Stimulated activated CD8-positive, alpha-beta memory T cell treated with anti-CD3 and anti-CD28 coated beads, Interleukin-2, amount 100 ng/mL, for 1 hour (primary cell): ENCODE measurements at places on chromosomes 7 and 10.

DNA sequence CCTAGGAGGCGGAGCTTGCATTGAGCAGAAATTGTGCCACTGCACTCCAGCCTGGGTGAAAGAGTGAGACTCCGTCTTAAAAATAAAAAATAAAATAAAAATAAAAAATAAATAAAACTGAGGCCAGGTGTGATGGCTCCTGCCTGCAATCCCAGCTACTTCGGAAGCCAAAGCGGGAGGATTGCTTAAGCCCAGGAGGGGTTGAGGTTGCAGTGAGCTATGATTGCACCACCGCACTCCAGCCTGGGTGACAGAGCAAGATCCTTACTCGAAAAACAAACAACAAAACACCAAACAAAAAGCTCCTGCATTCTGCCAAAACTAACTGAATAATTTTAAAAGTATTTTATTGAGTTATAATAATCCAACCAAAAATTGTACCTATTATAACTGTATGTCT, 36.2 kb downstream of the AGAP4 start:
- DNase-seq = no peak

DNA sequence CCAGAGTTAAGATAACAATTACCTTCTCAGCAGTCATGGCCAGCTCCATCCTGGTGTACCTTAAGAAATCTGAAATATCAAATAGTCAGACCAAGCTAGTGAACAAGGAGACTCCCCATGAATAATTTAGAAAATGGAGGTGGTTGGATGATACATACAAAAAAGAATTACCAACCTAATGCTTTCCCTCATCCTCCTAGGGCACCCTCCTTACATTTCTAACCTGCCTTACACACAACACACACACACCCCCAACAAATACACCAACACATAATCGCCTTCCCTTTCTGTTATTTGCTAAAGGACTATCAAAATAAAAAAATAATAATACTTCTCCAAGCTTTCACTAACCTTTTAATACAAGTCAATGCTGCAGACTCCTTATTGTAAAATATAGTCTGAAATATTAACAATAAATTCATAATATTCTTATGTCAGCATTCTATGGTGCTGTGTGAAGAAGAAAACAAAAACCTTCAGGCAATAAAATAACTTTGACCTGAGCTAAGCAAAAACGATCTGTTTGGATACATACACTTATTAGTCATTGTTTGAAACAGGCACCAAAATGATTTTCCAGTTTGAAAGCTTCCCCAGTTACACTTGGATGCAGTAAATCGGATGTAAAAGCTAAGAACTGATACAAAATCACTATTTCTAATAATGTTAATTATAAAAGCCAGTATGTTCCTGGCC, 3.4 kb downstream of the TWIST1 start:
- DNase-seq = no peak

GRCh38 chr10:124875596-124875995, 66.3 kb upstream of the ZRANB1 start:
- no peak for DNase-seq

DNA sequence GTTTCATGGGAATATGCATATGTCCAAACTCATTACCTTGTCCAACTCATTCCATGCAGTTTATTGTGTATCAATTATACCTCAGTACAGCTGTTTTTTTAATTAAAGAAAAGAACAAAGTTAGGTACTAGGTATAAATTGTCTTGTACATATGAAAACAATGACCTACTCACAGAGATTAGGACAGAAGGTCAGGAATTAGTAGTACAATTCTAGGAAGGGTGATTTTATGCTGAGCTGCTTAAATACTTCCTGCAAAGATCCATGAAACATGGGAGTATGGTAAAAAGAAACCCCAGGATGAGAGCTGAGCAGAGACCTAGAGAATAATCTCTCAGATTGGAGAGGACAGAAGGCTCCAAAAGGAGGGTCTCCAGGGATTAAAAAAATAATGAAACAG, 13.8 kb upstream of the KDM7A start:
- no peak for DNase-seq

DNA sequence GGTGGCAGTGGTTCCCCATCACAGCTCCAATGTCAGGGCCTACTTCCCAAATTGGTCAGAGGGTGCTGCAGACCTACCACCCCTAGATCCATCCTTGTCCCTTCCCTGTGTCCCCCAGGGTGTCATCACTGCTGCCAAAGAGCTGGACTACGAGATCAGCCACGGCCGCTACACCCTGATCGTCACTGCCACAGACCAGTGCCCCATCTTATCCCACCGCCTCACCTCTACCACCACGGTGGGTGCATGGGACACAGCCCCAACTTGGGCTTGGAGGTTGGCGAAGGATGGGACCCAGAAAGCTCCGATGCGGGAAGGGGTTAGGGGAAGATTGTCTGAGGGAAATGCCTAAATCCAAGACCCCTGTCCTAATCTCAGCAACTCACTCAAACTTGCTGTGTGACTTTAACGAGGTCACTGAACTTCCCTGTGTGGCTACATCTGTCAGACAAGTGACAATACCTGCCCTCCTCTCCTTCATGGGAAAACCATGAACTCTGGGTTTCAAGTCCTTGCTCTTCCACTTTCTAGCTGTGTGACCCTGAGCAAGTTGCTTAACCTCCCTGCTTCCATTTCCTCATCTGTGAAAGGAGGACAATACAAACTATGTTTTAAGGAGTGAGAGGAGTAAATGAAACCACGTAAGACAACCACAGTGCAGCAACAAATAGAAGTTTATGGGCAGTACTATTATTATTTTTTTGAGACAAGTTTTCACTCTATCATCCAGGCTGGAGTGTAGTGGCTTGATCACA, 4.9 kb upstream of the VSIR start:
- no peak for DNase-seq

DNA sequence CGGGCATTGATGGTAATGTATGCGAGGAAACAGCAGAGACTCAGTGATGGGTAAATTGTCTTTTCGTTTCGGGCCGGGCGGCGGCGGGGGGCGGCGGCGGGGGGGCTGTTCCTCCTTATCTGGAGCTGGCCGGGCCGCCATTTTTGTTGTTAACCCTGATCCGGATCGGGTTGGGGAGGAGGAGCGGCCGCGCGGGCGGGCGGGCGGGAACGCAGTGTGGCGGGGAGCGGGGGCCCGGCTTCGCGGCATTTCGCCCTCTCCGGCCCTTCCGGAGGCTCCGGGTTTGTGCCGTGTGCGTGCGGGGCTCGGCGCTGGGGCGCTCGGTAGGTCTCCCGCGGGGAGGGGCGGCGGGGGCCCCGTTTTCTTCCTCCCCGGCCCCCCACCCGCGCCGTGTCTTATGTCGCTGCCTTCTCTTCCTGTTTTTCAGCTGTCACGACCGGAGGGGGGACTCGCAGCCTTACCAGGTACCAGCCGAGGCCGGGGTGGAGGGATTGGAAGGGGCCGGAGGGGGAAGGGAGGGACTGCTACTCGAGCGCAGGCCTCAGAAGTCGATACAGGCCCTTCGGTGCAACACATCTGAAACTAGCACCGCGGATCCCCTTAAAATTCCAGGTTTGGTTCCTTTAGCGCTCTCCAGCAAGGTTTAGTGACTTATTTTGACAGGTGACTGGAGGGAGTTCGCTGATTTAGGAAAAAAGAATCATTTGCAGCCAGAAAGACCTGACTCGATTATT, 820 bp downstream of the WAC start:
- DNase-seq = peak; percentile 34

GRCh38 chr10:53839440-53840039, 961.5 kb downstream of the PCDH15 start:
- DNase-seq = no peak

DNA sequence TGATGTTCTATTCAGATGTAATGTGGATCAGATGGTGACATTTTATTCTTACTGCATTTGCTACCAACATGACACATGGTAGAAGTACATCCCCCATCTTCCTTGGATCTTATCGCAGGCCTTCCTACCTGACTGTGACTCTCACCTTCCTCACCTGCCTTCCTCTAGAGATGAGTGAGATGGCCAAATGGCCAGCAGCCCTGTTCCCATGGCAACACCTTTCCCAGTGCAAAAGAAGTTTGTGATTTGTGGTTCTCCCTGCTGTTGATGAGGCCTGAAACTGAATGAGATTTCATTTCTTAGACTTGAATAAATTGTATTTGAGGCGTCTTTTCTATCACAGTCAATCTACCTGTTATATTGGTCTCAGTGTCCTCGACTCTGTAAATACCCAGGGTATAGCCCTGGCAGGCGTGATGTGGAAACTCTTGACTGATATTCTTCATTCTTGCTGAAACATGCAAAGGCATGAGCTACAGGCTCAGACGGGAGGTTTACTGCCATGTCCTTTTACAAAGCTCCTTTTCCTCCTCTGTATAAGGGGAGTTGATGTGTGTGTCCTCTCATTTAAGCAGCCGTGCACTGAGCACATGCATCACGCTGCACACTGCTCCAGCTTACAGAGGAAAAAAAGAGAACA, 440.7 kb upstream of the AKR1E2 start:
- DNase-seq = no peak

- DNase-seq = no peak
Measured at GRCh38 chr10:92837456-92837855, 10.9 kb upstream of the EXOC6 start.

- no peak for DNase-seq
Measured at GRCh38 chr10:88974012-88974411, 16.6 kb upstream of the FAS start.

GRCh38 chr10:10850214-10850613, 167.5 kb upstream of the CELF2 start:
- no peak for DNase-seq

- no peak for DNase-seq
Measured at GRCh38 chr10:97762816-97763215, 9.0 kb downstream of the SFRP5 start.

GRCh38 chr10:90919683-90920574, 958 bp downstream of the ANKRD1 start:
- no peak for DNase-seq

- no peak for DNase-seq
Measured at GRCh38 chr7:121480566-121481335, 84.6 kb upstream of the FAM3C start.

GRCh38 chr10:113506476-113506875, 46.4 kb upstream of the HABP2 start:
- DNase-seq = no peak

- DNase-seq = no peak
Measured at GRCh38 chr10:124436191-124436638, 13.6 kb downstream of the NKX1-2 start.

- no peak for DNase-seq
Measured at GRCh38 chr10:13051126-13051694, 48.8 kb upstream of the OPTN start.

DNA sequence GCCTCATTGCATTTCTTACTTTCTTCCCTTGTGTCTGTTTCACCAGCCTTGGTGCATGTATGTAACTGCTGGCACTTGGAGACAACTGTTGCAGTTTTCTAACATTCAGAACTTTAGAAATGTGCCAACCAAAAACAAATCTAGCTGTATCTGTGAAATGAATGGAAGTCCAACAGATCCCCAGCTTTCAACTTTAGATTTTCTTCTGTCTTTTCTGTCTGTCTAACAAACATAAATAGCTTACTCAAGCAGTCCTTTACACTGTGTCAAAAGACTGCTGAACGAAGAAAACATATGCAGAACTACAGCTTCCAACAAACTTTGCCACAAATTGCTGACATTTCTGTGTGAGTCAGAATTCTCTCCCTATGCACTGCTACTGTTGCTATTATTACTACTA, 30.9 kb downstream of the SORCS1 start:
- DNase-seq = no peak

- no peak for DNase-seq
Measured at GRCh38 chr10:26717476-26717875, 20.0 kb downstream of the PDSS1 start.

DNA sequence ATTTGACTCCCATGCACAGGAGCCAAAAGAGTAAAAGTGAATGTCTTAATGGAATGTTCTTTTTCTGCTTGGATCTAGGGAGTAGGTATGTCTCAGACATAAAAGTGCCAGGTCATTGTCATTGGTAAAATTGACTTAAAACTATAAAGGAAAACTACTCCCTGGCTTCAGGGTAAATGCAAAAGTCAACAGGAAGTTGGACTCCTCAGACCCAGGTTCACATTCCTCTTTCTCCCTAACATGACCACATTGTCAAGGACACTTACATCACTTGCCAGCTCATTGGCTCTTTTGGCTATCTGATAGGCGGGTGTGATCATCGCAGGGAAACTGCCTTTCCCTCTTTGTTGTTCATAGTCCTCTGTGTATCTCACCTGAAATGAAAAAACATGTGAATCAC, 13.7 kb downstream of the NRAP start:
- no peak for DNase-seq

DNA sequence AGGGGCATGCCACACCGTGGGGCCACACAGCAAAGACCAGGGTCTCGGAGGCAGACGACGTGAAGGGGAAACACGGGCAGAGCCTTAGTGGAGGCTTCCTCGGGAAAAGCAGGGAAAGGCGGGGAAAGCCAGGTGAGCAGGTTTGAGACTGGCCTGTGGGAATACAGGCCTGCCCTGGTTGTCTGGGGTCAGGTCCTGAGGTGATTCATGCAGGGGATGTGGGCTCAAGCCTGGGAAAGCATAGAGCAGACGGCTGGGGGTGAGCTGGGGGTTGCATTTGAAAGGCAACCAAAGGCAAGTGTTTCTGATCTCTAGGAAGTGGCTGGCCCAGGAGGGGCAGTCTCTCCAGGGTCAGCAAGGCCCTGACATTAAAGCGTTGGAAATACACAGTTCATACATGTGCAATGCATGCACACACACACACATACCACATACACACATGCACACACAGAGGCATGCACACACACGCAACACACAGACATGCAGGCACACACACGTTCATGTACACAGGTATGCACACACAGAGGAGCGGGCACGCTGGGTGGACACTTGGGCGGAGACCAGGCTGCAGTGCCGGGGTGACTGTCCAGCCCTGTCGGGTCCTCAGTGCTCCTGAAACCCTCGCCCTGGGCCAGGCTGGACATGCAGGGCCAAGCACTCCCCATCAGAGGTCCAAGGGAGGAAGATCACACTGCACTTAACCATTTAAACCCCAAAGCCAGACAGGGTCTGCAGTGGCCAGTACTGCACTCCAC, 51.8 kb downstream of the DPYSL4 start:
- no peak for DNase-seq

DNA sequence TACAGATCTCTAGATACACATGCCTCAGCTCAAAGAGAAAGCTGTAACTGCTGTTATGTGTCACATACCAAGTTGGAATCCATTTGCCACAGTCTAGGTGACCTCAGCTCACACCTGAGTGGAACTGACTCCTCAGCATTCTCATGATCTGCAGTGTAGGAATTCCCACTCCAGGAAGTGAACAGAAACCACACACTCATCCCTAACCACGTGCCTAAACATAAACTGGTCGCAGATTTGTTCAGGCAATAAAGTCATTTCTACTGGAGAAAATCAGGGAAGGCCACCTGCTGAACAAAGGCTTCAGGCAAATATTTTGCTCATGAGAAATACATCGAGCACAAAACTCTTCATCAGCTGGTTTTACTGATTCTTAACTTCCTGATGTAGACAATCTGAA, 23.0 kb upstream of the ZMYND11 start:
- no peak for DNase-seq
